ENCODE measurements at places on chromosomes 12 and 14. TPM values are rescaled to one million over a fixed set of nuclear protein-coding genes. Genes with fewer than 3 reads are reported as not detected.

The ABCC9 gene
- 23.4 TPM for polyA plus RNA-seq

The KRT3 gene
- not detected for polyA plus RNA-seq

The CAPZA3 gene
- 0.55 TPM for polyA plus RNA-seq

The ERBB3 gene
- polyA plus RNA-seq: 113 TPM

The SDSL gene
- polyA plus RNA-seq: 16.2 TPM

The KSR2 gene
- 0.80 TPM for polyA plus RNA-seq

DNA sequence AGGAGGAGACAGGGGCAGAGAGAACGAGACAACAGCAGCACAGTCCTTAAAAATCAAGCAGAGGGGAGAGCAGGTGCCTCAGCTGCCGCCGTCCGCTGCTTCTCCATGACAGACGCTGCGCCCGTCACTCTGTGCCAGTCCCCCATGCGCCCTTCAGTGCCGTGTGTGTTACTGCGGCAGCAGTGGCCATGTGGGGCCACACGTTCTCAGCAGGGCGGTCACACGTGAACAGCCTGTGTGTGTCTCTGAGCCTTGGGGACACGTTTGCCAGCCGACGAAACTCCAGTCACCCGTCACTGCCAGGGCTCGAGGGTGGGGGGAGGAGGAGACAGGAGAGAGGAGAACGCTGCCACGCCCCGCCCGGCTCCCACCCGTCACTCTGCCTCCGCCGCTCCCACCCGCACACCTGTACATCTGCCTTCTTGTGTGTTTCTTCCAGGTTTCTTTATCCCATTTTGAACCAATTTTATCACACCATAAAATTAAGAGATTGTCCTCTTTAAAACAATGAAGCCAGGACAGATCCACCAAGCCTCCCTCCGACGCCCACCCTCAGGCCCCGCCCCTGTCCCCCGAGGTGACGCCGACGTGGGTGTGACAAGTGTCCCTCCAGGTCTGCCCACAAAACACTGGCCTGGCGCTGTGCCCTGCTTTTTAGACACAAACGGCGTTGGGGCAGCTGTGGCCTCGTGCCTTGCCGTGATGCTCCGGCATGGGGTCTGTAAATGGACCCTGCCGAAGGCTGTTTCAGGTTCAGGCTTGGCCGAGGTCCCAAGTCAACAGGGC, 58.2 kb downstream of the GALNT9 start:
- DNase-seq: no peak

GRCh38 chr12:12701457-12701856, 5.5 kb upstream of the GPR19 start:
- no peak for DNase-seq

DNA sequence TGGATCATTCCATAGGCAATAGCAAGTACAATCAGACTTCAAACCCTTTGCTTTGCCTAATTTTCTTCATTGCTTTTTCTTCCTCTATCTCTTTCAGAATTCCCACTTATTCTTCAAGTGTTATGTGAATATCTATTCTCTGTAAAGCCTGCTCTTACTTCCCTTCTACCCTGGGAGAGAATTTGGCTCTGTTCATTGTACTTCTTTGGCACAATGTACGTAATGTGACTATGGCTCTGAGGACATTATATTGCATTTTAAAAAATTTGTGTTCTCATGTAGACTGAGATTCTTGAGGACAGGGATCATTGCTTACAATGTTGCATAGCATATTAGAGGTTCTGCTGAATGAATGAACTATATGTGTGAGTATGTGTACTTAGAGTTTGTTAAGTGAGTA, 16.9 kb upstream of the PRICKLE1 start:
- DNase-seq: no peak

DNA sequence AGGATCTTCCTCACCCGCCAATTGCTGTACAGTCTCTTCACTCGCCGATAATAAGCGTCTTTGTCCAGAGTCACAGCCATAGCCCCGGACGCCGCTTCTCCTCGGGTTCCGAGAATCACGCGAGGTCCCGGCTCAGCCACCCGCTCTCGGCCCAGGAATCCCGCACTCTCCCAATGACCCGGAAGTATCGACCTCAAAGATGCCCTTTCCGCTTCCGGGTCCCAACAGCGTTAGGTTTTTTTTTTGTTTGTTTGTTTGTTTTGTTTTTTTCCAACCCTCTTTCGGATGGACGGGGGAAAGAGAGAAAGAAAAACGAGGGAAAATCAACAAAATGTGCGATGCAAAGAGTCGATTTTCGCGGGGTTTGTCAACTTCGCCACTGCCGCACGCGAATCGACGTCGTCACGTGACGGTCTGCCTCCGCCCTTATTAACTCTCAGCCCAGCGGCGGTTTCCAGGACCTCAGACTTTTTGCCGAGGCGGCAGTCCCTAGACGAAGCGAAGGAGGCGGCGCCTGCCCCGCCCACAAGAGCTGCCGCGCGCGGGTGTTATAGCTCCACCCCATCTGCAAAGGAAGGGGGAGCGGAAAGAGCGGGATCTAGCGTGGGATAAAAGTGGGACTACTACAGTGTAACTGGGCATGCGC, at the start of gene SUPT16H:
TSS of gene SUPT16H (minus strand) at position 172 of the 646 bp plus-strand sequence. CDS start at position 80, 92 bp downstream.
- DNase-seq: peak; percentile 98

DNA sequence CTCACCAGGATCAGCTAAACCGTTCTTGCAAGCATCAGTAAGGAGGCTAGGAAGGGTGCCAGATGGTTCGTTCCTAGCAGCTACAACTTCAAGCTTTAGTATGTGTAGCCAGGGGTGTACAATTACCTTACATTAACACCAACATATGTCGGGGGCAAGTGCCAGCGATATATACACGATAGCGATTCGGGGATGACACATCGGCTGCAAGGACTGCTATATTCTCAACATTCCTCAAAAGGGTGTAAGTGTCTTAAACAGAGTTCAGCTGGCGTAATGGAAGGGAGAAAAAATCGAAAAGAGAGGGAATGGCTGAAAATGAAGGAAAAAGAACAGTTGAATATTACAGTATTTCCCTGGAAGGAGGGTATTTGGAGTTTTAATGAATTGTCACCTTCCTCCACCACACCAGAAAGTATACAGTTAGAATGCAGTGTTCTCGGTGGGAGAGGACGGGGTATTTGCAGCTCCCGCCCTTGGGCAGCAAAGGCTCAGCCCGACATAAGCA, 545 bp downstream of the LIMA1 start:
- no peak for DNase-seq

- DNase-seq: no peak
These were observed 7.5 kb downstream of the MPHOSPH9 start for GRCh38 chr12:123225443-123225842.

- no peak for DNase-seq
These were observed 127.8 kb downstream of the DAAM1 start for GRCh38 chr14:59316151-59316830.
